ENCODE measurements at places on chromosomes 3 and 15.
A peak's percentile ranks its signal among the peaks of the same experiment; 100 is the strongest.

GRCh38 chr3:135311699-135312098 lies 516.6 kb downstream of the EPHB1 start:
- DNase-seq: no peak

DNA sequence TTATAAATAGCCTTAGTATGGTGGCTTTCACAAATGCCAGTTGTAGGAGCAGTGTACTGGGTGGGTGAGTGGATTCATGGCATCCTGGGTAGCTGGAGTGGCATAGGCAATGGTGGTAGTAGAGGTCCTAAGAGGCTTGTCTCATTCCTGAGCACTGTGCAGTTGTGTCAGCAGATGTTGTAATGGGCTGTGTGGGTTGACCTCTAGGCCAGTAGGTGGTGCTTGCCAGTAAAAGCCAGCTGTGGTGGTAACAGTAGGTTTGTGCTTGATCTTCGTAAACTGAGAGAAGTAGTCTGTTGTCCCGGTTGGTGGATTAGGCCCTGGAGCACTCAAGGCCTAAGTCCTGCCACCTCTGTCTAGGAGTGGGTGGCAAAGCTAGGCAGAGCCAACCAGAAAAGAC lies 149.7 kb upstream of the SUCLG2 start:
- DNase-seq: no peak

DNA sequence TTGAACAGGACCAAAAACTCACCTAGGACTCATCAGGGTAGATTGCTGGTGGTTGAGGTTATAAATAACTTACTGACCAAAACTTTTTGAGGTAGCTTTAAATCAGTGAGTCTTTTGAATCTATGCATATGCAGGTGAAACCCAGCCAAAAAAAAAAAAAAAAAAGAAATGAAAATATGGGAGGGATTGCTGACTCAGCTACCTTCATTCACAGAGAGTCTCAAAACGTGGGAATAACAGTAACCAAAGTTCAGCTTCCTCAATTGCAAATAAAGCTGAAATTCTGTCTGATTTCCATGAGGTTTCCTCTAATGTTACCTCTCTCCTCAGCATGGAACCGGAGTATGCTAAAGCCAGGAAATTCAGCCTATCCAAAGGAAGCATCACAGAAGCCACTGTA lies 95.2 kb upstream of the SEMA6D start:
- no peak for DNase-seq

DNA sequence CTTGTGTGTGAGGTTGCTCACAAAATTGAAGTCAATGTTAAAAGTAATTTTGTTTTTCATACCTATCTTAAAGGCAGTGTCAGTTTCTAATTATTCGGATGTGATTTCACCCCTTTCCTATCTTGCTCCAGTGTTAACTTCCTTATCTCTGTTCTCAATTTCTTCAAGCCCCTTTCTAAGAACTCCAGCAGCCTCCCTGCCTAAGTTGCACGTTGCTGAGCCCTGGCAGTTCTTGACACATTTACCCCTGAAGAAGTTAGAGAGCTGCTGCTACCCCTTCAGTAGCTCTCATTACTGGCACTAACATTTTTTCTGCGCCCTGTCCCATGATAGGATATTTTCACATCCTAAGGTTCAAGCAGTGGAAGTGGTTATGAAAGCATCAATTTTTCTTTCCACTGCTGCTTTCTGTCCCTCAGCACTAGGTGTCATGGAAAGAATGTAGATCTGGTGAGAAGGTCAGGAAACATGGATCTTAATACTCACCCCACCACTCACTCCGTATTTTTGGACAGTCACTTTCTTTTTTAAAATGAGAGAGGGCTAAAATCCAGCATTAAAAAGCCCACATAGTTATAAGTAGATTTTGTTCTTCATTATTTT lies 62.9 kb downstream of the OPA1 start:
- no peak for DNase-seq

- no peak for DNase-seq
Measured at GRCh38 chr15:36914466-36914865, 185.9 kb downstream of the MEIS2 start.

GRCh38 chr15:43792761-43793476 lies 799 bp downstream of the SERF2 start:
- DNase-seq: peak; percentile 24

GRCh38 chr15:57542505-57542817 lies 49.2 kb upstream of the MYZAP start:
- DNase-seq: no peak

GRCh38 chr3:67983166-67983565 lies 328.8 kb upstream of the SUCLG2 start:
- DNase-seq: no peak

DNA sequence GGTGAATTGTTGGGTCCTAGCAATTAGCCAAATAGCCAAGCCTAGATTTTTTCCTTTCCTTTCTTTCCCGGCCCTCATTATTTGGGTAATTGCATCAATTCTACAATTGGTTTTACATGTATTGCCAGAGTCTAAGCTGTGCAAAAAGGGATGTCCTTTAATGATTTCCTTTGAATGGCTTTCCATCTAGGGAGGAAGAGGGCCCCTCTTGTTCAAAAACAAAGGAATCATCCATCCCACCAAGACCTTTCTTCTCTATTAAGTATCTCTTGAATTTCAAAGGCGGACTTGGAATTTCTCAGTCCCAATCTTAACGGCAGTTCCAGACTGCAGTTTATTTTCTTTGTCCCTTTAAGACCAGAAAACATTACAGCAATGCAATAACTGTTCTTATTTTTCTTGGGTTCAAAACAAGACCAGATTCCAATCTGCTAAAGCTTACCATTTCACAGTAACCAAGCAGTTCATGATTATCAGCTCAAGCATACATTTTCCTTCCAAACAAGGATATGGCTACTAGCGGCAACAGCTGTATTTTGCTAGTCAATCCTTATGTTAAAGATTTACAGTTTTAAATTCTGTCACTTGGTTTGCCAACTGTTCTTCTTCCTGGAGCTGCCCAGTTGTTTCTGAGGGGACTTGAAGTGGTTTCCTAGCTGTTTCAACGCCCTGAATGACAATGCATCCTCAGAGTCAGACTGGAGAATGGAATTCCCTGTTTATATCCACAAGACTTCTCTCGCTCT lies 91.4 kb upstream of the LRIG1 start:
- no peak for DNase-seq

GRCh38 chr3:114361391-114361790 lies 67.6 kb downstream of the TIGIT start:
- DNase-seq: no peak

DNA sequence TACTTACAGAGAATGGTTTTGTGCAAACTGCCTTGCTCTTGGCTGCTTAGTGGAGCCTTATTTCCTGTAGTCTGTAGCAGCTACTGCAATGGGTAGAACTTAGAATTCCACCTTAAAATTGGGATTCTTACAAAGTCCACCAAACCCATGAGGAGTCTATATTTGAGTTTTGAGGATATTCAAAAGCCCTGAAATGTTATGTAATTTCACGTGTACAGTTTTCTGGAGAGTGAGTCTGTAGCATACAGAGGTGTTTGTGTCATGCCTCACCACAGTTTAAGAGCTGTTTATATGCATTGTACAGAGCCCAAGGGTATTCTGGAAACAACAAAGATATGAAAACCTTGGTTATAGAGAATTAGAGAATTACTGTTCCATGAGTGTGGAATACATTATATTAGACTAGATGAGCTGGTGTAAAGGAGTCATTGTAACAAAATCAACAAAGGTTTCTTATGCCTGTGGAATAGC lies 114.4 kb downstream of the MBNL1 start:
- no peak for DNase-seq

GRCh38 chr3:50405249-50405648 lies 45.9 kb upstream of the TMEM115 start:
- DNase-seq: peak; percentile 14

DNA sequence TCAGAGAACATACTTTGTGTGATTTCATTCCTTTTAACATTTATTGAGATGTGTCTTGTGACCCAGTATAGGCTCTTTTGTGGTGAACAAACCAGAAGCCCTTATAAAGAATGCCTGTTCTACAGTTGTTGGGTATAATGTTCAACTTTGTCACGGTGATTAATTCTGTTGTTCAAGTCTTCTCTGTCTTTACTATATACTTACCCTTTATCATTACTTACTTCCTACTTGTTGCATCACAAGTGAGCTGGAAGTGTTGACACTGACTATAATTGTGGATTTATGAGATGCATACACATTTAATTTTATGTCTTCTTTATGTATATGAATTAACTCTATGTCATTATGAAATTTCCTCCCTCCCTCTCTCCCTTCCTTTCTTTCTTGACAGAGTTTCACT lies 59.7 kb upstream of the TBL1XR1 start:
- DNase-seq: no peak

DNA sequence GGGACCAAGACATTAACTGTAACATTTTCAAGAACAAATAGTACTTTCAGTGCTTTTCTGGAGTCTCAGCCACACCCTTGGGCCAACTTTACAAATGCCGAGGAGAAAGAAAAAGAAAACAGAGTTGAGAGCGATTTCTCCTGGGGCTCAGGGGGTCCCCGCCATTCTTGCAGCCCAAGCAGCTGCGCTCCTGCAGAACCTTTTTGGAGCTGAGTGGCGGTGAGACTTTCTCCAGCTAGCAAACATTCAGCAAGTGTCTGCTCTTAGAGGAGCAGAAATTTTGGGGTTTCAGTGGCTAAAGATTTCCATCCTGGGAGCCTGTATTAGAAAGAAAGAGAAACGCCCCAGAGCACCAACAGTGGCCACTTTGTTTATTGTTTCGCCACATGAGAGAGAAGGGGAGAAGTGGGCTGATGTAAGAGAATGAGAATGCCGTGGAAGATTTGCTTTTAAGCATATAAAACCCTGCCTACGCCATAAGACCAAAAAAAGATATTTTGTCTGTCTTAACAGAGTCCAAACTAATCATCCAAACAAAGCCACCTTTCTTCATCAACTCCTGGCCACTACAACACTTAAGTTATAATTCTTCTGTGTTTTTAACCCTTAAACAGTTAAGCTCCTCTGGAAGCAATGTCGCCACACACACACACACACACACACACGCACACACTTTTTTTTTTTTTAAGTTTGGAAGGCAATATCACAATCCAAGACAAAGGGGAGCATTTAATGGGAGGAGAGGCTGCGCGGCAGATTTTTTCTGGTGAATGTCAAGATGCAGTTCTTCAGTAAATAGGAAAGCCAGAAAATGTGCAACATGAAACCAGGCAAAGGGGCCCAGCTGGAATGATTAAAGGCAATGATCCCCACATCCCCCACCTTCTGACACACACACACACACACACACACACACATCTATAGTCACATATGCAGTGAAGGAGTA lies 19.2 kb downstream of the EID1 start:
- DNase-seq: no peak
